NCI-H2081 treated with DMSO at 0.1 percent for 48 hours (cell line): ENCODE measurements at places on chromosomes 12 and 14.

DNA sequence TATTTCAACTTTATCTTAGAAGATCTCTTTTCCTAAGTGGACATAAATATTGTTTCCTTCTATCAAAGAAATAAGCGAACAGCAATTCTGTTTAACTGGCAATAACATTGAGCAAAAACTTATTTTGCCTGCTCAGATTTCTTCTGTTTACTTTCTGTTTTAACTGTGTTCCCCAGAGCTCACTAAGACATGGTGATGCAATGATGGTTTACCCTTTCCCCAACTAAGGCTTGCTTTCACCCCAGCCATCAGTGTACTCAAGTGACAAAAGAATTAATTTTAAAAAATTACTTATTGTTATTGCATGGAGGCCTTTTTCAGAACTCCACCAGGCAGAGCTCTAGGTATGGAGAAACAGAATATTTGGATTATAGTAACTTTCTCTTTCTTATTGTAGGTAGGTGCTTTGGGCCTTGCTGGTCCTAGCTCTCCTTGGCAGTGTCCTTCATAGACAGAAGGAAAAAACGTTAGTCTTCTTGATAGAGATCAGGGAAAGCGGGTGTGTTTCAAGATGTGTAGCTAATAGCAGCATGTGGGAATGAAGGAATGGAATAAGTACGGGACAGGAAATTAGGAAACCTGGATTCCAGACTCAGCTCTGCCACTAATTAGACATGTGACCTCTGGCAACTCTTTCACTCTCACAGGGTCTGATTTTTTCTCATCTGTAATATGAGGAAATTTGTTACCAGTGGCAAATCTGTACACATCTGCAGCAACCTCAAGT, 14.6 kb upstream of the DDHD1 start:
- DNase-seq = no peak

DNA sequence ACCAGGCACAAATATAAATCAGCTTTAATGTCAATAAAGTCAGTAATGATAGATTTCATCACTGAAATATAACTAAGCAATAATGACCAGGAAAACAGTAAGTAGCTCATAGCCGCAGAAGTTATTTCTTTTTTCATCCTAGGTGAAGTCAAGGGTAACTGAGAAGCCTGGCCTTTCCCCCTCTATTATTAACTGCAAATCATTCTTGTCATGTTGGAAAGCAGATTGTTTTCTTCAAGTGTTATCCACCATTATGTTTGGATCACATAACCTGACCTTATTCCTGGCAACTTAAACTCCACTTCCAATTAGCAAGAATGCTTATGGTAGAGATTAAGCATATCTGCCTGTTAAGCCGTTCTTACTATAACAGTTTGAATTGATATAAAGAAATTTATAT, 603.4 kb upstream of the FOXG1 start:
- no peak for DNase-seq

GRCh38 chr14:46985529-46986380, 334.2 kb upstream of the RPL10L start:
- no peak for DNase-seq

DNA sequence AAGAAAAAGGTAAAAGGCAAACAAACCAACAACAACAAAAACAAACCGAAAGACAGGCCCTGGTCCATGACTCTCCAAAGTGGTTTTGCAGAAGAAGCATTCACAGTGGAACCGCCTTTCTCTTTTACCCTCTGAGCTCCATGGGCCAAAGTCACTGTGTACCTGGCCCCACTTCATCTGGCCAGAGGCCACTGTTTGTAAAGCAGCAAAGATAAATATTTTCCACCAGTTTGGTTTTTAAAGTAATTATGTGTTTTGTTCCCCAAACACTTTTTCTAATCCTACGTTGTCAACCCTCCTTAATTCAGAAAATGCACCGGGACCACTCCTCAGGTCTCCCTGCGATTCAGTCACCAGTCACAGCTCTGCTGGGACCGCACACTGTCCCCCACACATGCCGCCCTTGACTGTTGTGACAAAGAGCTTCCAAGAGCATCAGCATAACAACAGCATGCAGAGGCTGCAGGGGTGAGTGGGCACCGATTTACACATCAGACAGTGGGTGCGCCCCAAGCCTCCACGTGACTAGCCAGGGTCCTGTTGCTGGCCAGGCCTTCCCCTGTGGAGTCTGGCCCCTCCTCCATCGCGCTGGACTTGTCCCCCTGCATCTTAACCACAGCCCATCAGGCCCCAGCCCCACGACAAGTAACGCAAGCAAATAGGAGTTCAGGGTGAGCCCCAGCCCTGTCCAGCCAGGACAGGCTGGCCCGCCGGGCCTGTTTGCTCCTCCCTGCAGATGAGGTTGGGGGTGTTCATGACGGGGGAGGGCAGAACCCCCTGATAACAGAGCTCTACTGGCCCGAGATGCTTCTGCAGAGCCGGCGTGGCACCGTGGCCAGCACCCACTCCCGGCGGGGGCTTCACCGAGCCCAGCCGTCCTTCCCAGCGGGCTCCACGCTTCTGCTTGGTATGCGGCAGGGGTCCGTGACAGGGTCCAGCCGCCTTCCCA, 65.2 kb upstream of the DIO3 start:
- no peak for DNase-seq

GRCh38 chr12:50090391-50090790, 5.2 kb downstream of the SMARCD1 start:
- DNase-seq = no peak

- DNase-seq = no peak
Observed at GRCh38 chr12:131369094-131369845, 341.6 kb upstream of the SFSWAP start.

- DNase-seq = no peak
Observed at GRCh38 chr14:89616852-89617341, 199.9 kb upstream of the FOXN3 start.

GRCh38 chr12:123101526-123101925, 49.4 kb downstream of the PITPNM2 start:
- no peak for DNase-seq

DNA sequence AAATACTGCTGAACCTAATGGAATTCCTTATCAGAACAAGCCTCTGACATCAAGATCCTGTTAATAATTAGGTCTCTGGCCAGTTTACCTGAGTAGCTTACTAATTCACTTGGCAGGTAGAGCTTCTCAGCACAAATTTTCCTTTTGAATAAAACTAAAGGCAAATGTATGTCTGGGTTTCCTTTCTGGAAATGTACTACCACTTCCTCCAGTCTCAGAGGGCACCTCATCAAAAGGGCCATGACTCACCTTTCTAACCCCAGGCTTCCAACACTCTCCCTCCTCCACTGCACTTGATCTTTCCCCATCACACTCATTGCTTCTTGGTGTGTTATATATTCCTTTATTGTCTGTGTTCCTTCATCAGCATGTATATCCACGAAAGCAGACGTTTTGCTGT, 90.5 kb downstream of the SLC2A13 start:
- DNase-seq = no peak

- DNase-seq = no peak
Observed at GRCh38 chr14:104937161-104937560, 12.5 kb downstream of the PLD4 start.
